ENCODE measurements at places on chromosomes 13 and 19.

DNA sequence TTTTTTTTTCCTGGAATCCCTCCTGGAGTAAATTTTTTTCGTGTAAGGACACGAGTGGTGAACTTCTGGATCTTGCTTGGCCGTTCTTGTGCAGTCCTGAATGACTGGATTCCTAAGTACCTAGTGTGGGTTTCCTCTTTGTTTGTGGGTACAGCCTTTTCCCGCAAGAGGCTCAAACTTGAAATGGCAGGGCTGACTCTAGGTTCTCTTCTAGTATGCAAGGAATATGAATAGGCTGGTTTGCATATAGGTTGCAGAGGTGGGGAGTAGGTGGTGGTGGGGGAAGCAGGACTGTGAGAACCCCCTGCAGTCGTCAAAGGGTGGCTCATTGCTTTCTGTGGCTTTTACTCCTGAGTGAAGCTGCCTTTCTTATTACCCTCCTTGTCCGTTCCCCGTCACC, 13.6 kb downstream of the UBAC2 start:
- no peak for DNase-seq

- no peak for DNase-seq
These were observed 29.2 kb downstream of the ATP11A start for GRCh38 chr13:112719016-112719415.

DNA sequence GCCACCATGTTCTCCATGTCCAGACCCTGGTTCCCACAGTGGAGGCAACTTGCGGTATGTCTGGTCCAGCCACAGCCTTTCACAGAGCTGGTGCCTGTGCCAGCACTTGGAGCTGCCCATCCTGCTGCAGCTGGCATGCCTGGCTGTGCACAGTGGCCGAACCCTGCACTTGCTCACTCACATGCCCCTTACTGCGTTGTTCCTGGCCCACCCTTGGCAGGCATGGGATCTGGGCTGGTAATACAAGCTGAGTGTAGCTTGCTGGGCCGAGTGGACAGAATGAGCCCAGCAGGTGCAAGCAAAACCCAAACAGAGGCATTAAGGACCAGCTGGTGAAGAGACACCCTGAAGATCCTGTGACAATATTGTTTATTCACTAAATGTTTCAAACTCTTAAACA, 583.9 kb upstream of the SLITRK6 start:
- no peak for DNase-seq

GRCh38 chr19:14437578-14438140, 4.6 kb downstream of the PKN1 start:
- no peak for DNase-seq

GRCh38 chr13:112624040-112624439, 36.1 kb upstream of the TUBGCP3 start:
- DNase-seq: no peak

DNA sequence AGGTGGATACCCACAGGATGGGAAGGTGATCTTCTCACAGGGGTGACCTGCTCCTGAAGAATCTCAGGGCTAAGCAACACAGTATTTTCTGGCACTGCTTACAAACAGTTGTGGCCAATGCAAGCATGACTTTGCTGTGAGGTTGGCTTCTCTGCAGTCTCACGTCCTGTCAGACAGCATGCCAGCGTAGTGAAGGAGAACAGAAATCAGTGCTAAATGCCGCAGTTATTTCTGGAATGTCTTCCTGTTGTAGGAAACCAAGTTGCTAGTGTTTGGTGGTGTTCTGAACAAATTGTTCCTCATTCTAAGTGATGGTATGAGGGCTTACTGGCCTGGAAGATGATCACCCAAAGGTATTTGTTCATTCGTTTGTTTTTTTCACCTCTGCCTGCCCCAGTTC, 320.1 kb downstream of the MTUS2 start:
- no peak for DNase-seq

- no peak for DNase-seq
These were observed 26.8 kb upstream of the LRCH1 start for GRCh38 chr13:46526100-46526735.

DNA sequence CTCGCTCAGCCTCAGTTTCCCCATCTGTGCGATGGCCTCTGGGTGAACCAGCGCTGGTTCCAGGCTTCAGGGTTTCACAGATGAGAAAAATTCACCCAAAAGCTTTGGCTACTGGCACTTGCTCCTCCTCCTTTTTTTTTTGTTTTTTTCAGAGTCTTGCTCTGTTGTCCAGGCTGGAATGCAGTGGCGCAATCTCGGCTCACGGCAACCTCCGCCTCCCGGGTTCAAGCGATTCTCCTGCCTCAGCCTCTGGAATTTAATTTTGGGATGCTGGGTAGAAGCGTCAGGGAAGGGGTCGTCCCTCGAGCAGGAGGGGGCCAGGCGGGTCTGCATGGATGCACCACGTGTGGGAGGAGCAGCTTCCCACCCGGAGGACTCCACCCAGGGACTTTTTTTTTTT, 7.0 kb downstream of the PRSS57 start:
- DNase-seq: no peak

DNA sequence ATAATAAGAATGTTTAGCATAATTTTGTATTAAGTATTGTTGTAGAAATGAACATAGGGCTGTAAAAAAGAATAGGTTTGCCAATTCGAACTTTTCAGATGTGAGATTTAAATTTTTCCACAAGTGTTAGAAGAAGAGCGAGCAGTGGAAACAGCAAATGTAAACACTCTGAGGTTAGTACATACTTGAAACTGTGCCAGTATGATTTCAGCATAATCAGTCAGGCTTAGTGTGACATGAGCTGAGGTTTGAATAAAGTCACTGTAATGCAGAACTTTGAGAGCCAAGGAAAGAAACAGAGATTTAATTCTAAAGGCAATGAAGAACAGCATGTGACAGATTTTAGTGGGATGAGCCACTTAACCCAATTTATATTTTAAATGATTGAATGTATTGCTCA, 2166.4 kb downstream of the PCDH9 start:
- no peak for DNase-seq

DNA sequence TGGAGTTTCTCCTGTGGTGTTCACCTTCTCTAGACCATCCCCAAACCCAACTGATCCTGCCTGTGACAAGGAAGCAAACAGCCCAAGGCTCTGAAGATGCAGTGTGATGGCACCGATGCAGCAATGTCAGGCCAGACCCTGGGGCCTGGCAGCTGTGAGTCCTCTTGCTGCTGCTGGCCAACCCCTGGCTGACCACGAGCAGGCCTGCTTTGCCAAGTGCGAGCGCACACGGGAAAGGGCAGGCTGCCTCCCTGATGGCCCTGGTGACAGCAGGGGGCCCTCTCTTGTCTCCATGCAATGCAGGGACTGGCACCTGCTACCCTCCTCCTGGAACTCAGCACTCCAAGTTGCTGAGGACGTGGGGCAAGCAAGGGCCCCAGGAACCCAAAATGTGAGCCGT, 5.4 kb upstream of the VSTM2B start:
- DNase-seq: no peak

- no peak for DNase-seq
These were observed 15.2 kb downstream of the INTS6 start for GRCh38 chr13:51437550-51438127.

- peak; percentile 71 for DNase-seq
These were observed 11.8 kb upstream of the CSNK1G2 start for GRCh38 chr19:1929021-1929742.

- DNase-seq: no peak
These were observed 1777.1 kb downstream of the OLFM4 start for GRCh38 chr13:54805743-54806142.

- no peak for DNase-seq
These were observed 101.8 kb upstream of the MBNL2 start for GRCh38 chr13:97120346-97120745.

DNA sequence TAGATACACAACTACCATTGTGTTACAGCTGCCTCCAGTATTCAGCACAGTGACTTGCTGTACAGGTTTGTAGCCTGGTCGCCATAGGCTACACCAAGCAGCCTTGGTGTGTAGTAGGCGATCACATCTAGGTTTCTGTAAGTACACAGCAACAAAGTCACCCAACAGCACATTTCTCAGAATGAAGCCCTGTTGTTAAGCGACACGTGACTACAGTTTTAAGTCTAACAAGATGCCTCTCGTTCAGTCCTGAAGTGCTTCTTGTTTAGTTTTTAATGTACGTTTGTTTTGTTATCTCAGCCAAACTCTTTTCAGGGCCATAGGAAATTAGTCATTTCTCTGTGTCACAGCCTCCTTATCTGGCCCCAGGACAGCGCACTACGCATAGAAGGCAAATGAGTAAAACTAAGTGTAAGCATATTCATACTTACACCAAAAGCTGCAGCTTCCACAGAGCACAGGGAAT, 50.0 kb upstream of the GPR183 start:
- DNase-seq: no peak

DNA sequence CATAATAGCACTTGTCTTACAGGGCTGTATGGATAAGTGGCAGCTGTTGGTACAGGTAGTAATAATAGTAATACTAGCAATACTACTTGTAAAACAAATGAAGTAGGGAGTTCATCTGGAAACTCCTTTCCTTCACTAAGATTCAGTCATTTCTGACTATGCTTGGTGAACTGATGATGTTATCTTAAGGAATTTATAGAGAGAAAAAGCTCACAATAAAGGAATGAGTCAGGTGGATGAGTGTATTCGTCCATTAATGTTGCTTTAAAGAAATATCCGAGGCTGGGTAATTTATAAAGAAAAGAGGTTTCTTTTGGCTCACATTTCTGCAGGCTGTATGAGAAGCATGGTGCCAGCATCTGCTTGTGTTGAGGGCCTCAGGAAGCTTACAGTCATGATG, 477.3 kb downstream of the KLF12 start:
- no peak for DNase-seq

DNA sequence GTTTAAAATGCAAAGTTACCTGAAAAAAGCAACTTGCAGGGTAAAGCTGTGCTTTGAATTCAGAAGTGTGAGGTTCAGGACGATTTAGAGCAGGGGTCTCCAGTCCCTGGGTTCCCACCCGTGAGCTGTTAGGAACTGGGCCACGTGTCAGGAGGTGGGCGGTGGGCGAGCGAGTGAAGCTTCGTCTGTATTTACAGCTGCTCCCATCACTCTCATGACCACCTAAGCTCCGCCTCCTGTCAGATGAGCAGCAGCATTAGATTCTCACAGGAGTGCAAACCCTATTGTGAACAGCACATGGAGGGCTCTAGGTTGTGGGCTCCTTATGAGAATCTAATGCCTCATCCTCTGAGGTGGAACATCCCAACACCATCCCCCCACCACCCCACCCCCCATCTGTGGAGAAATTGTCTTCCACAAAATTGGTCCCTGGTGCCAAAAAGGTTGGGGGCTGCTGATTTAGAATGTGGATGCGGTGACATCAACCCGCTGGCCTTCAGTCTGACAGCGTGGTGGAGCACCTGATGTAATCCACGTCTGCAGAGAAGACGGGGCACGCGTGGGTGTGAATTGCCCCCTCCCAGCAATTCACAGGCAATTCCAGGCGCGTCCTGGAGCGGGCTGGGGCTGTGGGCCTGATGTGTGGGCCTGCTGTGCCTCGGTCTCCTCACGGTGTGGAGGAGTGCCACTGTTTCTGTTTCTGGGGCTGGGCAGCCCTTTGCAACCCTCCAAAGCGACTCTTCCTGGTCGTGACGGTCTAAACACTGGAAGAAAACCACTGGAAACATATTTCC, 214.0 kb upstream of the SOX1 start:
- DNase-seq: no peak

- DNase-seq: no peak
These were observed 173.9 kb downstream of the DCLK1 start for GRCh38 chr13:35957241-35957731.

GRCh38 chr13:79190932-79191331, 215.1 kb downstream of the RBM26 start:
- DNase-seq: no peak

GRCh38 chr19:16185768-16186123, 536 bp downstream of the FAM32A start:
- DNase-seq: peak; percentile 19

- DNase-seq: no peak
These were observed 105.2 kb downstream of the SLITRK6 start for GRCh38 chr13:85693889-85694511.

GRCh38 chr13:24875566-24875965, 111.6 kb downstream of the RNF17 start:
- no peak for DNase-seq

DNA sequence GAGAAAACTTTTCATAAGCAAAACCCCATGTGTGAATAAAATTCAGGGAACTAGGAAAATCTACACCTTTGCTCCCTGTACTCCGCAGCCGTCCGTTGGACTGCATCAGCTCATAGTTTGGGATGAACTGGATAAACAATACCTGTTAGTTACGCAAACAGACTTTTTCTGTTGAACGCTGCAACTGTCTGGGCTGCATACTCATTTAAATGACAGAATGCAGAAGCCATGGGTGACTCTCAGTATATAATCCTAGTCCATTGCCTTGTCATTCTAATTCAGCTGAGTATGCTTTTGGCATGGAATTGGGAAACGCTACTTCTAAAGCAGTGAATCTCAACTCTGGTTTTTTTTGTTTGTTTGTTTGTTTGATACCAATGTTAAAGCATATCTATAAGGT, 151.6 kb downstream of the SLITRK1 start:
- DNase-seq: no peak

GRCh38 chr13:113785051-113786010, 26.3 kb downstream of the TMEM255B start:
- DNase-seq: no peak

DNA sequence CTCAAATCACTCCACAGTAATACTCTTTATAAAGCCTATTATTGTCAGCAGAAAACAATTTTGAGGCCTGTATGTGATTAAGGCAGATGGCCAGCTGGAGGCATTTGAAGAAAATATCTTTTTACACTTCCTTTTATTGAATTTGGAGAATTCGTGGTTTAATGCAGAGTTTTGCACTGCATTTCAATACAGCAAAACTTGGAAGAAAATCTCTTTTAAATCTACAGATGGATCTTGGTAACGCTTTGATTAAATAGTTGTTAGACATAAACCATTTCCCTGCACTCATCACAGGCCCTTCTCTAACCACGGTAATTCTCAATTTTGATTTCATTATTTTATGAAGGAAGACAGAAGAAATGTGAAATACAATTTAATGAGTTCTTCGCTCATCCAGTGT, 185.7 kb downstream of the RFC3 start:
- DNase-seq: no peak

DNA sequence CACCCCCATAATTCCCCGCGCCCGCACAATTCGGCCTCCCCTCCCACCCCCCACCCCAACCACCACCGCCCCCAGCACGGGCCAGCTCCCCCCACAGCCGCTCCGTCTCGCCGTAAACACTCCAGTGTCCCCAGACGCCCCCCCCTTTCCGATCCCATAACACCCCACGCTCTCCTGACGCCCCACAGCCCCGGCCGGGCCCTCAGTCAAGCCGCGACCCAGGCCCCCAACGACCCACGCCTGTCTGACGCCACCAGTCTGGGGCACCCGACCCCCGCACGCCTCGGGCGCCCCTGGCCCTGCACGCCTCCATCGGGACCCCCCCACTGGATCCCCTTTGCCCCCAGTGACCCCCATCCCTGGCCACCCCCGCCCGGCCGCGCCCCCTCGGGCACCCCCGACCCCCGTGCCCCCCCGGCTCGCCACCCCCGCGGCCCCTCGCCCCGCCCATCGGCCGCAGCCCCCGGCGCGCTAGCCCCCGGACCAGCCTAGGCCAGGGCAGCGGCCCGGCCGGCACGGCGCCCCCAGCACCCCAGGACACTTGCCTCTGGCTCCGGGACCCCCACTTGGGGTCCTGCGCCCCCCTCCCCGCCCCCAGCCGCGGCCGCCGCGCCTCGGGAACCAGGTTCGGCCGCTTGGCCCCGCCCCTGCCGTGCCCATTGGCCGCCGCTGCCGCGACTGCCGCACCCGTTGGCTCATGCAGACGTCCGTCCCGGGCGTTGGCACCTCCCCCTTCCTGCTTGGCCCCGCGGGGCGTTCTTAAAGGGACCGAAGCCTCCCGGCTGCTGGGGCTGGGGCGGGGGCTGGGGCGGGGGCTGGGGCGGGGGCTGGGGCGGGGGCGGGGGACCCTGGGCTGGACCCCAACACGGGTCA, at the start of gene FKBP8:
FKBP8 (minus strand) TSS at position 633 of the 873 bp plus-strand sequence. CDS start 1,603 bp downstream, outside the sequence.
- DNase-seq: peak; percentile 87
